ENCODE measurements at places on chromosomes 16 and 17.

DNA sequence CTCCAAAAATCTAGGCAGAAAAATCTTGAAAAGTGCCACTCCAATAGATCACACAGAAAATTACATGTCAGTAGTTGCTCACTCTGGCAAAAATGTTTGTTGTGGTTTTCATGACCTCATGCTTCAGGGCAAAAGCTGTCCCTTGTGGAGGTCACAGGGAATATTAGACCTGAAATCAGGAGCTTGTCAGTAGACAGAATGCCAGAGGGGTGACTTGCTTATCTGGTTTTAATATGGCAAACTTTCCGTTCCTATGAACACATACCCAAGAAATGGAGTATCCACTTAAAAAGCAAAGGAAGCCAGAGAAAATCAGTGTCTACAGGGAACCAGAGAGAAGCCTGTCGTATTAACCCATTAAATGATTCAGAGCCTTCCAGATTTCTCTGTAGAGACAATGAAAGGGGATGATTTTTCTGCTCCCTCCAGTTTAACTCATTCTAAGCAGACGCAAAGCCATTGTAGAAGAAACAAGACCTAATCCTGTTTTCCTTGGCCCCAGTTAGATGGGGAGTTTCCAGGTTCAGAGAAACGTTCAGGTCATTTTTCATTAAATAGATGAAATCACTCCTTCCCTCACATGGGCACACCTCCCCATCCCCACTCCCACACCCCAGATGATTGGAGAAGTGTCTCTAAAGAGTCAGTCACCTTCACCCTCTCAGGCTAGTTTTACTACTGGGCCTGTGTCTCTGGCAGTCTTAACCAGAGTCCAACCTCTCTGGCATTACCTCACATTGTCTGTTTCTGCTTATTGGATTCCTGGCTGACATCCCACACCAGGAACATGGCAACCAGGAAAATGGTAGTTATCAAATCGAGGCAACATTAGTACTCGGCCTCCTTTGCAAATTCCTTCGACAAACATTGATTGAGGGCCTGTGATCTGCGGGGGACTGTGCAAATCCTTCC, 6.0 kb downstream of the SOX9 start:
- peak; percentile 89 for DNase-seq

DNA sequence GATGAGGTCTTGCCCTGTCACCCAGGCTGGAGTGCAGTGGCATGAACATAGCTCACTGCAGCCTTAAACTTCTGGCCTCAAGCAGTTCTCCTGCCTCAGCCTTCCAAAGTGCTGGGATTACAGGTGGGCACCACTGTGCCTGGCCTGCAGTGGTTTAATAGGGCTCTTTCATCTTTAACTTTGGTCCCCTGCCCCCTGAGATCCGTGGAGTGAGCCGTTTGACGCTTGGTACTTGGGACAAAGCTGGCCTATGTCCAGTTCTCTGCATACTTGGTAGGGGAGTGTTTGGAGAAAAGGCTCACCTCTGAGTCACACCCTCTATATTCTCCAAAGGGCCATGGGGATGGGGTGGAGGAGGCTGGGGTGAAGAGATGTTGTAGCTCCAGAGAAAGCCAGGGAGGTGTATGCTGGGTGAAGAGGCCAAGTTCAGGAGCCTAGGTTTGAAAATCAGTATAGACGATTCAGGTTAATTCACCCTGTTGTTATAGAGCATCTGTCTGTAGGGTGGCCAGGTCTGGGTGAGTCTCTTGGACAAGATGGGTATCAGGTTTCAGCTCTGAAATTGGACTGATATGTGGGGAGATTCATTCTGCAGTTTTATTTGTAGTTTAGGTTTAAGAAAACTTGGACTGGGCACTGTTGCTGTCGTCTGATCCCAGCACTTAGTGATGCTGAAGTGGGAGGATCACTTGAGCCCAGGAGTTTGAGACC, 17.6 kb downstream of the ABCC1 start:
- peak; percentile 93 for DNase-seq

GRCh38 chr17:18028114-18028951, 10.6 kb downstream of the ATPAF2 start:
- no peak for DNase-seq

DNA sequence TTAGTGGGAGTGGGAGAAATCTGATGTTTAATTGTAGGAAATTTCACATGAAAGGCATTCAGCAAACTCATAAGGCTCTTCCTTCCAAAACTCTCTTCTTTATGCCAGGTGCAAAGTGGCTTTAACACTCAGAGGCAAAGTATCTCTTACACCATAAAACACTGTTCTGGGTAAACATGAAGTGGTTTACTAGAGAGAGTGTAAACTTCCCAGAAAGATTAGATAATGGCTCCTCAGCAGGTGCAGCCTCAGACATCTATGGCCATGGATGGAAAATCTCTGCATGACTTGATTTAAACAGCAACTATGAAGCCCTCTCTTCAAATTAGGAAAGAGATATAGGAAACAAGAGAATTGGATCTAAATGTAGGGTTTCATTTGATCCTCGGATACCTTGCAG, 583.1 kb upstream of the SALL1 start:
- no peak for DNase-seq

GRCh38 chr16:68472581-68472980, 24.3 kb upstream of the SMPD3 start:
- DNase-seq, result no peak

DNA sequence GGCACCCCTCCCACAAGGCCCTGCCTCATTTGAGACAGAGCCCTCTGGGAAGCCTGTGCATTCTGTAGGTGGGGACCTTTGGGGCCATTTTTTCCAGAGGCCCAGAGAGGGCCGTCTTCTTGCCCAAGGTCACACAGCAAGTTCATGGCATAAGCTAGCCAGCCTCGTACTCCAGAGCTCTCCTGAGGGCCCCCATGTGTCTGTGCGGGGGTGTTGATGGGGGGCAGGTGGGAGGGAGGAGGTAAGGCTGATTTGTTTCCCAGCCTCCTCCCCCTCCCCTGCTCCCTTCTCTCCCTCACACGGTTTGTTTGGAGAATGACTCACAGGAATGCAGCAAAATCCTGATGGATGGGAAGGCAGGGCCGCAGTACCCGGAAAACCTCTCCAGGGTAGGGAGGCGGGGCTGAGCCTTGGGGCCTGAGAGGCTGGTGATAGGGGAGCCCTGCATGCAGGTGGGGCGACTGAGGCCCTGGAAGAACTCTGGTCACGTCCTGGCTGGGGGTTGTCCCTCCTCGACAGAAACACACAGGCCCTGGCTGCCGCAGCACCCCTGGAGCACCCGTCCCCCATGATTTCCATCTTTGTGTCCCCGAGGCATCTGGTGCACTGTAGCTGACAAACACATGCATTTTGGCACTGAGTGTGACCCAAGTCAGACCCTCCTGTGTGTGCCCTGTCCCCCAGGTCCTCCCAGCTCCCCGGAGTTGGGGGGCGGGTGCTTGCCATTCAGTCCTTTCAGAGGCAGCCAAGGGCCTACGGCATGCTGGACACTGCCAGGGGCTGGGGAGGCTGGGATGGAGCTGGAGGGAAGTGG, 29.7 kb downstream of the RAI1 start:
- DNase-seq, result peak; percentile 96

- DNase-seq, result no peak
These were observed 99.7 kb upstream of the HAS3 start for GRCh38 chr16:69005641-69006355.

GRCh38 chr16:54444851-54445458, 158.4 kb upstream of the IRX3 start:
- peak; percentile 49 for DNase-seq

DNA sequence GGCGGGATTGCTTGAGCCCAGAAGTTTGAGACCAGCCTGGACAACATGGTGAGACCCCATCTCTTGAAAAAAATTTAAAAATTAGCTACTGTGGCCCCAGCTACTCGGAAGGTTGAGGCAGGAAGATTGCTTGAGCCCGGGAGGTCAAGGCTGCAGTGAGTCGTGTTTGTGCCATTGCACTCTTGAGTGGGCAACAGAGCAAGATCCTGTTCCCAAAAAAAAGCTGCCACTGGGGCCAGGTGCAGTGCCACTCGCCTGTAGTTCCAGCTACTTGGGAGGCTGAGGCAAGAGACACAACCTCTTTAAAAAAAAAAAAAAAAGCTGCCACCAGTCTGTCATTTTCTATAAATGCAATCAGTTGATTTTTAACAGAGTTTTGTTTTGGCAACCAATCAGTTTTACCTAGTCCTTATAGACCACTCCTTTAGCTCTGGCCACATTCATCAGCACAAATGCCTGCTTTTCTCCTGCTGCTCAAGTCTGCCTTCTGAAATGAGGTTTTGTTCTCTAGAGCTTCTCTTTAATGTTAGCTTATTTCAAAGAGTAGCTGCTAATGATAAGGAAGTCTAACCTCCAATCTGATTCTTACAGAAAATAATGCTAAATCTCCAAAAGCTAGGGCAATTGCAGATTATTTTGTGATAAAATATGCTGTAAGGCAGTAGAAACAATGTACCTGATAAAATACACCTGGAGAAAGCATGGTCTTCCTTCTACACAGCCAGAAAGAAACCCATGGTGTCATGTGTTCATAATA, 64.8 kb downstream of the TUBD1 start:
- no peak for DNase-seq

DNA sequence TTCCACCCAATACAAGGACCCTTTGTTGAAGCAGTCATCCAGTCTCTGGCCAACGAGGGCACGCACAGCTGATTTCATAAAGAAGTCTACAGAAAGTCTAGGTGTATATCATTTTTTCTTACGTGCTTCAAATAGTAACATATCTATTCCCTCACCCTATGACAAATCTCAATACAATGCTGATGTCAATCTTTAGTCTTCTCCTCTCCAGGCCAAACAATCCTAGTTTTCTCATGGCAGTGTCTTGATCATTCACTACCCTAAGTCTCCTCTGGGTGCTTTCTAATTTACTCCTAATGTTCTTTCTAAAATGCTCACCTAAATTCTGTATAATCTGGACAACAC, 92.6 kb downstream of the CACNG1 start:
- no peak for DNase-seq

GRCh38 chr17:48491527-48492273, 39.1 kb downstream of the HOXB1 start:
- no peak for DNase-seq

GRCh38 chr17:74288785-74289184, 14.8 kb downstream of the DNAI2 start:
- no peak for DNase-seq

GRCh38 chr17:927611-928461, 51.7 kb downstream of the NXN start:
- peak; percentile 98 for DNase-seq

DNA sequence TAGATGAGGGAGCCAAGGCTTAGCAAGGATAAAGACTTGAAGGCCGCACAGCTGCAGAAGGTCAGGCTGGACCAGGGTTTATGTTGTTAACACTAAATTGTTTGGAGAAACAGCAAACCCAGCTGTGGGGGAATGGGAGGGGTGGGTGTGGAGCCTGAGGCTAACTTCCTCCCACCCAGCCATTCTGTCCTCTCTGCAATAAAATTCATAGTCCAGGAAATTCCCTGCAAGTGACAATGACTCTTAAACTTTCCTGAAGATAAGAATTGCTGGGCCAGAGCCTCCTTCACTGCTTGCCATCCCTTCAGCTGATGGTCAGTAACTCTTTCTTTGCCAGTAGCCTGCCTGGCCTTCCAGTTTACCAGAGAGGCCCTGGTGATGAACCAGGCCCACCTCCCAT, 19.4 kb upstream of the ATP5MC1 start:
- no peak for DNase-seq

DNA sequence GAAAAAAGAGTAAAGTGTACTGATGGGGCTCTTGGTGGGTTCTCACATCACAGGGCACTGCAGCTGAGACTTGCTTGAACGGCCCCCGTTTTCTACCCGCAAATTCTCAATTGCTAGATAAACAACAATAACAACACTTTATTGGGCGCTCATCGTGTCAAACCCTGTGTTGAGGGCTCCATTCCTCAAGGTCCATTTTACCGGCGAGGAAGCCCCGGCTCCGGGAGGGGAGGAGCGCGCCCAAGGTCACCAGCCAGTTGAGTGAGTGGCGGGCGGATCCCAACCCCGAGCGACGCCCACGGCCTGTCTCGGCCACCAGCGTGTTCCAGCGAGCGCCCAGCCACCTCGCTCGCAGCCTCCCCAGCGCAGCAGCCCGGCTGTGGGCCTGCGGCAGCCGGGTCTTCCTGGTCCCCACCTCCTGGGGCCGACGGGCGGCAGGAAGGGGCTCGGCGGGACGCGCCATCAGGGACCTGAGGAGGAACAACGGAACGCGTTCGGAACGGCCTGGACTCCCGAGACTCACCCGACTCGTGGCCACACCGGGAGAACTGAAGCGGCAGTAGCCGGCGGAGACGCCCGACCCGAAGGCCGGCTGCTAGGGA, 373 bp downstream of the CMC2 start:
- DNase-seq, result no peak

- no peak for DNase-seq
These were observed 471.3 kb upstream of the GOT2 start for GRCh38 chr16:59205403-59205802.

GRCh38 chr17:8148560-8148959, 3.6 kb downstream of the PER1 start:
- no peak for DNase-seq

DNA sequence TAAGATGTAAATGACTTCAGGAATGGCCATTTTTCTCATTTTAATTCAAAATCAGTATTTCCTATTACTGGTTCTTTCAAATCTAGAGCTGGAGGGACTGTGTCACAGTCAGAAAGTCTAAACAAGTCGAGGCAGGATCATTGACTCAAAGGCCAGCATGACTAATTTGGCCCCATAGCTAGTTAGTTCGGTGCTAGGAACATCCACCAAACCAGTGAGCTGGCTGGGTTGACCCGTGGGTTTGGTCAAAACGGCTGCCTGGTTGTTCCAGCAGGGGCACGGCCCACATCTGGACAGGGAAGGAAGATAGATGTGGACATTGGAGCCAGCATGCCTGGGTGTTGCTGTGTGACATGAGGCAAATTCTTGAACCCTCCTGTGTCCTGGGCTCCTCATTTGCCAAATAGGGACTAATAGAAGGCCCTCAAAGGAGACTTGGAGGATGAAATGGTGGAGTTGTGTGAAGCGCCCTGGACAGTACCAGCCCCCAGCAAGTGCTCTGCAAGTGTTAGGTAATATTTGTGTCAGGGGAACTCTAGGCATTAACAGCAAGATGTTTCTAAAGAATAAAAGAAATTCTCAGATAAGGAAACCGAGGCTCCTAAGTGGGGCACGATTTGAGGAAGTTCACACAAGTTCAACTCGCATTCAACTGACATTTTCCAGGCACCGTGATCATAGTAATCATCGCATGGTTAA, 46.2 kb downstream of the MEOX1 start:
- DNase-seq, result no peak
